ENCODE measurements at places on chromosomes 2 and 18.
A peak's percentile ranks its signal among the peaks of the same experiment; 100 is the strongest.

- DNase-seq = peak; percentile 51
Observed at GRCh38 chr2:189580658-189581353, at the start of gene SLC40A1. Gene SLC40A1 (minus strand): TSS chr2:189580786. CDS start chr2:189580460, 326 bp downstream.

GRCh38 chr2:100992262-100992661 lies 9.8 kb upstream of the RPL31 start:
- DNase-seq = no peak

- DNase-seq = no peak
Observed at GRCh38 chr2:85401844-85402243, 8.3 kb downstream of the CAPG start.

DNA sequence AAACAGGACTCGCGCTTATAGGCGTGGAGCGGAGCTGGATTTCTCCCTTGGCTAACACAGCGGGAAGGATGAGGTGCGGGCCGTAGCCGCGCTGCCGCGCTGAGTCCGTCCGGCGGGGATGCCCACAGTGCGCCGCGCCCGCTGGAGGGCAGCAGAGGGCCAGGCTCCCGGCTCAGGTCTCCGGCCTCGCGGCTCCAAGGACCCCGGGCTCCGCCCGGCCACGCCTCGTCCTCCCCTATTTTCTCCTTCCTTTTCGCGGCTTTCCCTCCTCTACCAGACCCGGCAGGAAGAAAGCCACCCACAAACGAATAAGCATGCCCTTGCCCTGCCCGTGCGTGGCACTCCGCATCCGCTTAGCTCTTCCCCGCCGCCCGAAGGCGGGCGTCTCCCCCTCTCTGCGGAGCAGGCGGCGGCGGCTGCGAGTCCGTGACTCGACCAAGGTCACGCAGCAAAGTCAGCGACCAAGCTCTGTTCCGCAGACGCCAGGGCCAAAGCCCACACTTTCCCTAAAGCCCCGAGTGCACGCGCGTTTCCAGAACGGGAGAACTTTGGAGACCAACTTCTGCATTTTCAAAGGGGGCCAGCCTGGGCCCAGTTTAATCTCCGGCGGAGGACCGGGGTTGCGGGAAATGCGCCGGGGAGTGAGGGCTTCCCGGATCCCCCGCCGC lies 48.5 kb downstream of the KCNIP3 start:
- peak; percentile 34 for DNase-seq

- no peak for DNase-seq
Observed at GRCh38 chr2:216960671-216961268, 100.9 kb upstream of the TNP1 start.

DNA sequence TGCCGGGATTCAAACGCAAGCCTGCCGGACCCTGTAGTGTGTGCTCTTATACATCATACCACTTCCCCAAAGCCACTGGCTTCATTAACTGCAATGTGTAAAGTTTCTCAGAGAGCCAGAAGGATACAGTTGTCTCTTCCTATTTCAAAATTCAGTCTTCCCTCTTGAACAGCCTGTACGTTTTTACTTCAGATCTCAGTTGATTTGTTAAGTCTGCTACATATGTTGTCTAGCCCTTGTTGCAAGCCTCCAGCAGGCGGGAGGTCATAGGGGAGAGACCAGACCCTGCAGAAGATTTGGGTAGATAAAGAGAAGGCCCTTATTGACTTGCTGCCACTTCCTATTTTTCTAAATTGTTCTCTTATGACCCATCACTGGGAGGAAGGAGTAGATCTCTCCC lies 56.2 kb downstream of the ARHGEF33 start:
- no peak for DNase-seq

DNA sequence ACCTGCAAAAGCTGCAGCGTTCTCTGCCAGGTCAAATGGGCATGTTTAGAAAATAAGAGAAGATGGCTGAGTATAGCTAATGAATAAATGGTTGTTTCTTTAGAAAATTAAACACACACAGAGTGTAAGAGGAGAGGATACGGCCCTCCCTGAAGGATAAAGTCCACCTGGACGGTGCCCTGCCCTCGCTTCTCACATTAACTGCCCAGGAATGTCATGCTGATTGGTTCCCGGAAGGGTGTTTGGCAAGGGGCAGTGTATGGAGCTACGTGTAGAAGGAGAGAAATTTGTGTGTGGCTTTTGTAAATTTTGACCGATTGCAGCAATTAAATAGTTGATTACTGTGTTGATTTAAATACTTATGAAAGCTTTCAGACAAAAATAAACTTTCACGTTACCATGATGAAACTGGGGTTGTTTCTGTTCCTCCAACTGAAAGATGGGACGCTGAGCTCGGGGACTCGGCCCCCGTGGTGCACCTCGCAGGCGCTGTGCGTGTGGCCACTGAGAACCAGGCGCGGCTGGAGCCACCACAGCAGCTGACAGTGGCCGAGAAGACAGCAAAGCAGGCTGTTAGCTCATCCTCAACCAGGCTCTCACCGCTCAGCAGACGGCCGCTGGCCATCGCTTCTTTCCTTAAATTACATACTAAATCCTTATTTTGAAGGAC lies 22.7 kb downstream of the MPPE1 start:
- no peak for DNase-seq

DNA sequence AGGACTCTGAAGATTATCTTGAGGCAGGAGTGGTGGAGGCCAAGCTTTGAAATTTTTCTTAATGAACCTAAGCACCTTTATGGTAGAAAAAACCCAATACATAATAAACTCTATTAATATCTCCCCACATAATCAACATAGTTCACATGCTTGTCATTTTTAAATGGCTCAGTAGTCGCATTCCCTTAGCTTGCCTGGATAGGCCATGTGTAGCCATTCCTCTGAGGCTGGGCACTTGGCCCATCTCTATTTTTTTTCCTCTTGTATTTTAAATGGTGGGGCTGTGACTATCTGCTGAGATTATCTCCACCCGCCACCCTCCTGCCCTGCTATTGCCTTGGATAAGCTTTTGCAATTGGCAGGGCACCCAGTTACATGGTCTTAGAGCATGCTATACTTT lies 143.1 kb downstream of the FHOD3 start:
- no peak for DNase-seq

- DNase-seq = no peak
Observed at GRCh38 chr2:219448099-219448775, 13.6 kb downstream of the SPEG start.

DNA sequence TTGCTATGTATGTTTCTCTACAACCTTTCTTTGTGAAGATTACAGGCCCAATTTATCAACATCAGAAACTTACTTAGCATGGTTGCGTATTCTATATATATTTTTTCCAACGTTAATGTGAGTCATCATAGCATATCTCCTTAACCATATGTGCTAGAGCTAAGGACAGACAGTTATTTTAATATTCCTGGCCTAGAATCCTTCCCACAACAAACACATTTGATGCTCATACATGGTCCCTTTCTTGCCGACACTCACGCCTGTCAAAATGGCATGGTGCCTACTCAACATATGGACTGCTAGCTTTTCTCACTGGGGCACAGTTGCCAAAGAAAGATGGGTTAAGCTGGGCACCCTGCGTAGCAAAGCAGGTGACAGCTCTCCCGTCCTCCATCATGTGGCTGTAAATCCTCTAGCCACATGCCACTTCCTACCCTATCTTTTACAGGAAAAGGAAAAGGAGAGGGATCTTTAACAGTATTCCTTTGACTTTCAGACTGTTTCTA lies 75.2 kb upstream of the GALNT5 start:
- DNase-seq = peak; percentile 22

DNA sequence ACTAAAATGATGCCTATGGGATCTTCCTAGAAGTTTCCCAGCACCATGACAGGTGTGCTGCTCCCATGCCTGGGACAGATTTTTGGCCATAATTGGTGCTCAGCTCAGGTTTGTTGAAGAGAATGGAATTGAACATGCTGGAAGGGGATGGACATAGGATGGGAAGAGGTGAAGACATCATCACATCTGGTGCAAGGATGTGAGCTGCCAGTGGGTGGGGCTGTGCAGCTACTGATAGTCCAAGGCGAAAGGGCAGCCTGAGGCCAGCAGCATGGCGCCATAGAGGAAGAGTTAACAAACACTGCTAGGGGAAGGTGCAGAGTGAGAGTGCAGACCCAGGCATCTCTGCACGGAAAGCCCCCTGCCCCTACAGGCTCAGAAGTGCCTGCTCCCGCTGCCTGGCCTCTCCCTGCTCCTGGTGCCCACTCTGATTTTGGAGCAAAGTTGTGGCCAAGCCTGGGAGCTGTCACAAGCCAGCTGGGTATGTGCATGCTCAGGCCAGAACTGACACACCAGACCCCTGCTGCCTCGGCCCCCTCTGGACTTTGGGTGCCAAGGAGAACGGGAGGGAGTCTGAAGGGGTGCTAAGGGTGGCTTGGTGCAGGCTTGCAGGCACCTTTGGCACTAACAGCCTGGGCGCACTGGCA lies 178.6 kb downstream of the ZBTB7C start:
- peak; percentile 83 for DNase-seq

- peak; percentile 34 for DNase-seq
Observed at GRCh38 chr2:241000831-241001321, 2.5 kb downstream of the SNED1 start.

GRCh38 chr2:32558492-32558891 lies 69.4 kb upstream of the TTC27 start:
- no peak for DNase-seq

DNA sequence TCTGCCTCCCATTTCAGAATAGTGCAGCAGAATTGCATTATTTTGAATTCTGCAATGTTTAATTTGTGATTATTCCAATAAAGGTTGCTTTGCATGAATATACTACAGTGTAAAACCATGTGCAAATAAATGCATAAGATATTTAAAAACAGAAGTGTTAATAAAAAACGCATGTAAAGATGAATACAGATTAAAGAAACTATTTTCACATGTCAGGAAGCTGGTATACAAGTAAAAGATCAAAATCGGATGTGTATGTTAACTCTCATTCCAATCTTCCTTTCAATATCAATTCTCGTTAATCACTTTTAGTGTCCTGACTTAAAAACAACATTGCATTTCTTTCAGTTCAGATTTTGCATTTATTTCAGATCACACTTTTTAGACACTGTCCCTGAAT lies 3.1 kb downstream of the MCEE start:
- DNase-seq = no peak

DNA sequence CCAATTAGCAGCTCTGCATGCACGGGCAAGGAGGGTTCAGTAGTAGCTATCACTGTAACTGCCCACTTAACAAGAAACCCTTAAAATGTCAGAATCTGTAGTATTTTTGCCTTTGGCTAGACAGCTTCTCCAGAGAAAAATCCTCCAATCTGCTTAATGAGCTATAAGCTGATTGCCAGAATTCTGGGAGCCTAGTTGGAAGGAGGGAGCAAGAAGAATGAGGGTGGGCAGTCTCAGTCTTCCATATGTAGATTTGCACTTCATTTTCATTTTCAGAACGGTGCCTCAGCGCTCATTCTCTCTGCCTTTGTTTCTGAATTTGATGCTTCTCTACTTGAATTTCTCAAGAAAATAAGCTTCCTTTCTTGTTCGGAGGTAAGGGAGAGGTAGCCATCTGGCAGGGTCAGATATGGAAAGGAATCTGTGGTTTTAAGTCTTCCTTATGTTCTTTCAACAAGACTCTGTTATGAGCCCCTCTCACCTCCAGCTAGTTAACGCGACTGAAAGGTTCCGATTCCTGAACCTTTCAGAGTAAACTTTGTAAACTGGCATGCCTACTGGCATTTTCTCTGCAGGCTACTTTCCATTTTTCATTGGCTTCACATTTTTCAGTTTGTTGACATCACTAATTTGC lies 53.5 kb downstream of the HNRNPLL start:
- DNase-seq = no peak

- no peak for DNase-seq
Observed at GRCh38 chr2:26302846-26303245, 43.1 kb upstream of the SELENOI start.

DNA sequence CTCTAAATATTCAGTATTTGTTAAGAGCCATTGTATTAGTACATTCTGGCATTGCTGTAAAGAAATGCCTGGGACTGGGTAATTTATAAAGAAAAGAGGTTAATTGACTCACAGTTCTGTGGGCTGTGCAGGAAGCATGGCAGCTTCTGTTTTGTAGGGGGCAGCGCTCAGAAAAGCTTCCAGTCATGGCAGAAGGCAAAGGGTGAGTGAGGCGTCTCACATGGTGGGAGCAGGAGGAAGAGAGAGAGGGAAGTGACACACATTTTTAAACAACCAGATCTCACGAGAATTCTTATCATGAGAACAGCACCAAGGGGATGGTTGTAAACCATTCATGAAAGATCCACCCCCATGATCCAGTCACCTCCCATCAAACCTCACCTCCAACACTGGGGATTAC lies 13.8 kb upstream of the CCDC102B start:
- DNase-seq = no peak

GRCh38 chr2:85588236-85588635 lies 4.0 kb downstream of the VAMP5 start:
- DNase-seq = no peak

GRCh38 chr2:169509298-169509885 lies at the start of gene KLHL41:
Gene KLHL41 (plus strand): TSS chr2:169509702. CDS start chr2:169509779, 77 bp downstream.
- DNase-seq = no peak

- no peak for DNase-seq
Observed at GRCh38 chr2:126717928-126718327, 62.0 kb downstream of the GYPC start.

DNA sequence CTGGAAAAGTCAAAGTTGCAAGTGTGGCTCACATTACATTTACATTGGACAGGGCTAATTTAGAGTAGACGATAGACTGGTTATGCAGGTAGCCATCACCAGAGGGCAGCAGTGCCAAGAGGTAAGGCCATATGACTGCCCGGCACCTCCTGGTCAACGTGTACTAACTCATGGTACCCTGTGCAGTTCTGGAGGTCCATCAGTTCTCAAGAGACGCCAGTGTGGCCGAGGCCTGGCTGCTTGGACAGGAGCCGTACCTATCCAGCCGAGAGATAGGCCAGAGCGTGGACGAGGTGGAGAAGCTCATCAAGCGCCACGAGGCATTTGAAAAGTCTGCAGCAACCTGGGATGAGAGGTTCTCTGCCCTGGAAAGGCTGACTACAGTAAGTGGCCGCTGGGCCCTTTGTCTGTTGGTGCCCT lies 65.8 kb upstream of the EML6 start:
- peak; percentile 74 for DNase-seq

DNA sequence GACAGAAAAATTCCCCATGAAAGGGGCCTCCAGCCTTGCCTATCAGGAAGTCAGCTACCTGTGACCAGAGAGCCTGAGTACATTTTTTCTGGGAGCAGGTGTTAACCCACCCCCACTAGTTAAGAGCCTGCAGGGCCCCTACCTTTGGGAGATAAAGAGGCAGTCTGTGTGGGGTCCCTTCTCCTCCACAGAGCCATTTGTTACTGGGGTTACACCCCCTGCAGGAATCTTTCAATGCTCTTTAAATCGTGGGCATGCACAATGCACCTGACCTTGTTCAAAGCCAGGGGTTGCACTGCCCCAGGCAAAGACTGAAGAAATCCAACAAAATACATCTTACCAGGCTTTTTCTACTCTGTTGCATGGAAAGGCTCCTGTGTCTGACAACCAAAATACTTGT lies 15.7 kb upstream of the LYPD6 start:
- no peak for DNase-seq

- no peak for DNase-seq
Observed at GRCh38 chr18:65527879-65528633, 222.8 kb upstream of the CDH7 start.

- no peak for DNase-seq
Observed at GRCh38 chr2:191391171-191391570, 146.0 kb downstream of the MYO1B start.

GRCh38 chr2:237874585-237875161 lies 15.2 kb downstream of the RAMP1 start:
- no peak for DNase-seq
